Posterior cingulate gyrus (tissue), 11 donors: ENCODE measurements at places on chromosomes 12 and 14.
A peak's percentile ranks its signal among the peaks of the same experiment; 100 is the strongest.

DNA sequence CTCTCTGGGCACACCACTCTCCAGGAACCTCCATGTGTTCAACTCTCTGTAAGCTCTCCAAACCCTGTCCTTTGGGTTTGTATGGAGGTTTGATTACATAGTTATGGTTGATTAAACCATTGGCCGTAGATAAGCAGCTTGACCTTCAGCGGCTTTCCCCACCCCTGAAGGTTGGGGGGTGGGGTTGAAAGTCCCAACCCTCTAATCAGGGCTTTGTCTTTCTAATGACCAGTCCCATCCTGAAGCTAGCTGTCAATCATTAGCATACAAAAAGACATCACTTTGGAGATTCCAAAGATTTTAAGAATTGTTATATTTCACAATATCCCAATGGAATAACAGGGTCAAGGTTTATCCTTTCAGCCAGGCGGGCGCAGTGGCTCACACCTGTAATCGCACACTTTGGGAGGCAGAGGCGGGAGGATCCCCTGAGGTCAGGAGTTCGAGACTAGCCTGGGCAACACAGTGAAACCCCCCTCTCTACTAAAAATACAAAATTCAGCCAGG is 8.4 kb downstream of the FAM186A start:
- no peak for DNase-seq

GRCh38 chr14:90969531-90970166 is 90.8 kb downstream of the RPS6KA5 start:
- no peak for DNase-seq

DNA sequence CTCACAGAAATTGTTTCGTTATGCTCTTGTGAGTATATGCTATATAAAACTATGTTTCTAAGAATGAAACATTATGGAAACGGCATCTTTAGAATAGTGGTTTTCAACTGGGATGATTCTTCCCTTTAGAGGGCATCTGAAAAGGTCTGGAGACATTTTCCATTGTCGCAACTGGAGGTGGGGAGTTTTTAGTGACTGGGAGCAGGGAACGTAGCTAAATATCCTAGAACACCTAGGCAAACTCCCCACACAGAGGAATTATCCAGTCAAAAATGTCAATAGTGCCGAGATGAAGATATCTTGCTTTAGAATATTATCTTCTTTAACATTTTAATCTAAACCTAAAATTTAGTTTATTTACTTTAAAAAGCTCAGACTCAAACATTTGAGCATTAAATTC is 486.1 kb upstream of the FOXG1 start:
- no peak for DNase-seq

DNA sequence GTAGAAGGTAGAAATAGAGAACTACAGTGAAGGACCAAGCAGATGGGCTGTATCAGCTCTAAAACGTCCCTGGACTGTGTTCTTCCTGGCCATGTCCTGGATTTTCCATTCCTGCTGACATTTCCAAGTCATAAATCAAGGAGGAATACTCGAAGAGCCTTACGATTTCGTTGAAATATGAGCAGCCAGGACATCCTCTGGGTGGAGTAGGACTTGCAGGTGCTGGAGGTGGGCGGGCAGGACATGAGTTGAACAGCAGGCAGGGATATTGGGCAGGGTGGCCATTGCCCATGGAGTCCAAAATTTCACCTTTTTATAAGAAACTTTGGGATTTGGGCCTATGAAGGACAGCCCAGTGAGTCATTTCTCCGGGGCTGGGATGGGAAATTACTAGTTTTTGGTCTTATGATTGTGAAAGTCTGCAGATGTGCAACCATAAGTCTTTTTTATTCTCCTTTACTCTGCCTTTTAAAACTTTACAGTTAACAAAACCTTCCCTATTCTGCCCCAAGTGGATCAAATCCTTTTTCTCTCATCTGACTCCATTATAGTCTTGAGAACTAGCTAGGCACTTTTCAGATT is 88.8 kb downstream of the TMX1 start:
- no peak for DNase-seq

- DNase-seq = no peak
Measured at GRCh38 chr12:90514325-90514724, 440.7 kb downstream of the CCER1 start.

DNA sequence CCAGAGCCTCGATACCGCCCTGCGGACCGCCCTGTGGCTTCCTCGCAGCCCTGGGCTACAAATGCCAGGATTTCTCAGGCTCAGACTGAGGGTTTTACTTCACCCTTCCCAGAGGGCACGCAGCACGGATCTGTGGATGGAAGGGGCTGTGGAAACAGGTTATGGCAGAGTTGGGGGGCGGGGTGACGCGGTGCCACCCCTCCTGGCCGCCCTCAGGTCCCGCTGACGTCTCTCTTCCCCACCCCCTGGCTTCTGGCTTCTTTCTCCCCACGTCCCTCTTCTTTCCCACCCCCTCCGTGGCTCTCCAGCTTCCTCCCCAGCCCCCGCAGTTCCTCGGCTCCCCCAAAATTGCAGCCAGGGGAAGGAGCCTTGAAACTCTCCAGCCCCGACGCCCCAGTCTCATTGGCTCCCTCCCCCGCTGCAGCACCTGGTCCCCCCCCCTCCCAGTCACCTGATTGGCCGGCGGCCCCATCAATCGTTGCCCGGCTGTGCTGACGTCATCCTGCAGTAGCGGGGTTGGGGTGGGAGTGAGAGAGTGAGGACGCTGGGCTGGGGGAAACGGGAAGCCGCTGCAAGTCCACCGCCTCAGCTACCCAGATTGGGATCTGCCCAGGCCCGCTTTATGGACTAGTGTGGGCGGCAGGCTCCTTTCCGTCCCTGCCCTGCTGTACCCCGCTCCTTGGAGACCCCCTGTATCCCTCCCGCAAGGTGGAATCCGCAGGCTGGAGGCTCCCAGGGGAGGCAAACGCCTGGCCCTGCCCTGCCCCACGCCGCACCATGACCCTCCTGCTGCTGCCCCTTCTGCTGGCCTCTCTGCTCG is at the start of gene CLSTN3:
Gene CLSTN3 (plus strand): TSS at position 500 of the 820 bp plus-strand sequence. CDS start 278 bp downstream, at position 778.
- peak; percentile 70 for DNase-seq

GRCh38 chr12:113145720-113146551 is 3.6 kb upstream of the CFAP73 start:
- peak; percentile 30 for DNase-seq

DNA sequence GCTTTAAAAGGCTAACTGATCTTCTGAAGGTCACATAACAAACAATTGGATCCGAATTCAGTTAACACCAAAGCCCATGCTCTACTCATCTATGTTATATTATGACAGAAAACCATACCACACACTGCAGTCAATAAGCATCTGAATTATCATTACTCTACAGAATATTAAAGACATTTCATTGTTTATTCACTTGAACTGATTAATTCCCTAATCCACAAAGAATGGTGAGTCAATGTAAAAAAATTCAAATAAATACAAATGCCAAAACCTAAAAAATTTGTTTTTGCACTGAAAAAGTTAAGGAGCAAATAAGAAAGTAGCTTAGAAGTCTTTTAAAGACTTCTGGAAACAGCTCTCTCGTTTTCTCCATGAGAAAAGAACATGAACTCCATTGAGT is 13.7 kb downstream of the NID2 start:
- no peak for DNase-seq

GRCh38 chr12:57964421-57964820 is 23.1 kb downstream of the ATP23 start:
- DNase-seq = no peak

DNA sequence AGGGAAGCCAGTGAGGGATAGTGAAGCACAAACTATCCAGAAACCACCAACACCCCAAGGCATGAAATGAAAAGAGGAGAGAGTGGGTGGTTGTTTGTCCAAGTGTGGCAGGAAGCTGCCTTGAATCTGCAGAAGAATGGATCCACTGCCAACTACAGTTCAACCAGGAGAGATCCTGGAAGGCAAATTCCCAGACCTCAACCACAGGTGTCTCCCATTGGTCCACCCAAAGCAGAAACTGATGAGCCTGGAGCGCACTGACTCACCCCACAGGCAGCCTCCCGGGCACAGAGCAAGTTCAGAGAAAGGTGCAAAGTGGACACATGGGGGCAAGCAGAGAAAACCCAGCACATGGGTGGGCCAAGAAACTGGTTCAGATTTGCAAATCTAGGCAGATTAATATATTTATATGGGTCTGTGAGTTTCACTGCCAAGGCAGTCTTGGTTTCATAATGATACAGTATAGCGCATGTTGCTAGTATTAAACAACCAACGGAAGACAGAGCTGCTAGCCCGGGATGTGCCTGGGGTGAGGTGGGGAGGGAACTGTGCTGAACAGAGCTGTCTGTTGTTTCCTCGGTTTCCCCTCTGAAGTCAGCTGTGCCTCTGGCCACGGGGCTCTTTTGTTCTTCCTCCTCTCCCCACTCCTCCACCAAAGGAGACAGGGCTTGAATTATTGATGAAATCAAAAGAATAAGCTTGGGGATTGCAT is 416.2 kb upstream of the CCDC196 start:
- no peak for DNase-seq

DNA sequence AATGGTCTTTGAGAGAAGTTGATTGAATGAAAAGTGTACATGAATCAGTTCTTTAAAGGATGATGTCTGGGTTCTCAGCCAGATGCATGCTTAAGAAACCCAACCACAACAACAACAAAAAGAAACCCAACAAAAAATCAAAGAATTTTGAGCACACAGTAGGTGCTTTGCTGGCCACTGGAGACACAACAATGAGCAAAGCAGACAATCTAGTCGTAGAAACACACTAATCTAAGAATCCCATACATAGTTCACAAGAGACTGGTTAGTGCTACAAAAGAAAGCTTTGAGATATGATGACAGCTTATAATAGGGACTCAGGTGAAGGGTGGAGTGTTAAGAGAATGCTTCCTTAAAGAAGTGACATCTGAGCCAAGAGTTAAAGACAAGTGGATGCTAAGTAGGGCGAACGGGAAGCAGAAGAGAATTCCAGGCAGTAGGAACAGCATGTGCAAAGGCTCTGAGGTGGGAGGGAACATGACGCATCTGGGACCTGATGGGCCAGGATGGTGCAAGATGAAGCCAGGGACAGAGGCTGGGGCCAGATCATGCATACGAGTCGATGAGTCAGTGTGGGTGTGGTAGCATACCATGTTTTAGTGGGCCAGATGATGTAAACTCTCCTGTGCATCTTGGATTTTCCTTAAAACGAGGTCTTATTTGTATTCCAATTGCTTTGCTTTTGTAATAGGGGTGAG is 4.6 kb upstream of the HIP1R start:
- no peak for DNase-seq

- DNase-seq = no peak
Measured at GRCh38 chr12:112713471-112713870, 78.1 kb upstream of the RPH3A start.

GRCh38 chr14:32336702-32337101 is 7.6 kb downstream of the AKAP6 start:
- no peak for DNase-seq

GRCh38 chr14:31403707-31404106 is 16.6 kb downstream of the HEATR5A start:
- DNase-seq = no peak

DNA sequence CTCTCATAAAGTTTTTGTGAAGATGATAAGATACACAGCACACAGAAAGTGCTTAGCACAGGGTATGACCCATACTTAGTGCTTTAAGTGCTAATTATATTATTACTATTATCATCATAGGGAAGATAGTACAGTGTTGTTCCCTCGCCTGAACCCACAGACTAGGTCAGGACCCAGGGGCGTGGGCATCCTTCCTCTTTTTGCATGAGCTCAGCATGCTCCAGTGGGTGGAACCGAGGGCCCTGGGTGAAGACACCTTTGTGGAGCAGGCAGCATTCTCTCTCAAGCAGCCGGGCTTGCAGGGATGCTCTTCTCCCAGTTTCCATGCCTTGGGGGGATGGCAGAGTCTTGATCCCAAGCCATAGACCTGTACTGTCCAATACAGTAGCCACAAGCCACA is 34.8 kb downstream of the CRACR2A start:
- no peak for DNase-seq

DNA sequence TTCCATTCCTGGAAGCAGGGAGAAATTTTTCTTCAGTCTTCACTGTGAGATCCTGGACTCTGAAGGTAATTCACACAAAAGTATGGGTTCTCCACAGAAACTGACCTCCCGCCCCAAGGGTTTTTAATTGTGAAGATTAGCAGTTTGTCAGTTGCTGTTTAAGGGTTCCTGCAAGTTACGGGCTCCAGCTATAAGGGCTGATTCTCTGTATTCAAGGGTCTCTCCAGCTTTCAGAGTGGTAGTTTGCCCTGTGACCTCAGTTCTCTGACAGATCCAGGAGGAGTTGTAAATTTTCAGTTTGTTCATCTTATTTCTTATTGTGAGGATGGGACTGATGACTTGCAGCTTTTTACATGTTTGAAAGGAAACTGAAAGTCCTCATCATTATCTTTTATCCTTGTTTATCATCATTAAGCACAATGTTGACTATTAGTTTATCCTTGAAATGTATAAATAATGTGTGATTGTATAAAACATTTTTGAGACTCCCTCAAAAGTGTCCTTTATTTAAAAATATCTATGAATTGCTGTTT is 110.9 kb downstream of the SCAF11 start:
- DNase-seq = no peak

- peak; percentile 74 for DNase-seq
Measured at GRCh38 chr14:85533023-85533860, 3.3 kb downstream of the FLRT2 start.

DNA sequence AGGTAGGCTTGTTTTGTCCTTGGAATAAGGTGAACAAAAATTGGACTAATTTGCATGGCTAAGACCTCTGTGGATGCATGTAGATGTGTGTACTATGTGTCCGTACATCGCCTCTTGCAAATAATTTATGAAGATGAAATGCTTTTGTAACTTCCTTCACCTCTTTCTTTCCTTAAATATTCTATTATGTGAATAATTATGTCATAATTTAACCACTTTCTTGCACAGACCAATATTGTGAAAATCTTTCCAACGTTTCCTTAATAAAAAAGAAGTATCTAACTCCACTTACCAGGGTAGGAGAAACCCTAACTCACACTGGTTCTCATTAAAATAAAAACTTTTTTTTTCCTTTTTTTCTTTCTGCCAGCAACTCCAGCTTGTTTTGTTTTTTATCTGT is 4.0 kb downstream of the NANOG start:
- DNase-seq = no peak

DNA sequence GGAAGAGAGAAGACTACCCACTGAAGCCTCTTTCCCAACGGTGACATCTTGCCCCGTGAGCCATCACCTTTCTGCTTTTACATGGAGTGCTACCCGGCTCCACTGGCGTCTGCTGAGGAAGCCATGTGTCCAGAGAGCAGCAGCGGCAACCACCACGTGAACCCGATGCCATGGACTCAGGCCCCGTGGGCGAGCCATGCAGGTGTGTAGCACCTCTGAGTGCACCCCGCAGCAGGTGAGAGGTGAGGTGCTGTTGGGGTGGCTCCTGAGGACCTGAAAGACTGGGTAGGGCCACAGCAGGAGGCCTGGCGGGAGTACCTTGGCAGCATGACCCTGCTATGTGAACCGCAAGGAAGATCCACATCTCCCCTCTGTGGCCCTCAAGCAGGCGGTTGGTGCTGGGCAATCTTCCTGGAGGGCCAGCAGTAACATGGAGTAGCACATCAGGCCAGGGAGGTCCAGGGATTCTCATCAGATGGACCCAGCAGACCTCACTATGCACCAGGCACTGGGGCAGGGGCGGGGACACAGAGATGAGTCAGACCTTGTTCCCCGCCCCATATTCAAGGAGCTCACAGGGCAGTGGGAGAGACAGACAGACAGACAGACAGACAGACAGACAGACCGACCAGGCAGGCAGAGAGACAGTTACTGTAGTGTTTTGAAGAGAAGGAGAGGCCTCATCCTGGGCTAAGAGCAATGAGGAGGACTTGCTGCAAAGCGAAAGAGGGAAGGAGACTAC is 129.6 kb downstream of the PAPOLA start:
- no peak for DNase-seq

- no peak for DNase-seq
Measured at GRCh38 chr14:34181338-34181737, 230.5 kb upstream of the EGLN3 start.

- peak; percentile 37 for DNase-seq
Measured at GRCh38 chr12:118164798-118165486, 29.0 kb downstream of the PEBP1 start.
